ENCODE measurements at places on chromosomes 3 and 15.

GRCh38 chr3:37715358-37715757 lies 146.3 kb upstream of the CTDSPL start:
- DNase-seq: no peak

- no peak for DNase-seq
Observed at GRCh38 chr15:99340347-99340746, 89.1 kb downstream of the LRRC28 start.

DNA sequence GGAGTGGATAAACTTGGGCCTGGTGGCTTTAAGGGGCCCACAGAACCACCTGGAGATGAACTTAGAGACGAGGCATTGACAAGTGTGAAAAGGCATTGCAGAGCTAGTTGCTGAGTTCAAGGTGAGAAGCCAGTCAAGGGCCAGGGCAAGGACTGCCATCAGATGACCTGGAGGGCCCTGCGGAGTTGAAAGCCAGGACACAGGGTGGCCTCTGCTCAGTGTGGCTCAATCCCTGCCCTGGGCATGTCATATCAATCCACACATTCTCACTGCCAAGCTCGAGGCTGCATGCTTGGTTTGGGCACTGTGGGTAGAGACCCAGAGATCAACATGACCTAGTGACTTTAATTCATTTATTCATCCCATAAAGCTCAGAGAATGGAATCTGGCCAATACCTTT lies 9.2 kb downstream of the PAQR5 start:
- no peak for DNase-seq

DNA sequence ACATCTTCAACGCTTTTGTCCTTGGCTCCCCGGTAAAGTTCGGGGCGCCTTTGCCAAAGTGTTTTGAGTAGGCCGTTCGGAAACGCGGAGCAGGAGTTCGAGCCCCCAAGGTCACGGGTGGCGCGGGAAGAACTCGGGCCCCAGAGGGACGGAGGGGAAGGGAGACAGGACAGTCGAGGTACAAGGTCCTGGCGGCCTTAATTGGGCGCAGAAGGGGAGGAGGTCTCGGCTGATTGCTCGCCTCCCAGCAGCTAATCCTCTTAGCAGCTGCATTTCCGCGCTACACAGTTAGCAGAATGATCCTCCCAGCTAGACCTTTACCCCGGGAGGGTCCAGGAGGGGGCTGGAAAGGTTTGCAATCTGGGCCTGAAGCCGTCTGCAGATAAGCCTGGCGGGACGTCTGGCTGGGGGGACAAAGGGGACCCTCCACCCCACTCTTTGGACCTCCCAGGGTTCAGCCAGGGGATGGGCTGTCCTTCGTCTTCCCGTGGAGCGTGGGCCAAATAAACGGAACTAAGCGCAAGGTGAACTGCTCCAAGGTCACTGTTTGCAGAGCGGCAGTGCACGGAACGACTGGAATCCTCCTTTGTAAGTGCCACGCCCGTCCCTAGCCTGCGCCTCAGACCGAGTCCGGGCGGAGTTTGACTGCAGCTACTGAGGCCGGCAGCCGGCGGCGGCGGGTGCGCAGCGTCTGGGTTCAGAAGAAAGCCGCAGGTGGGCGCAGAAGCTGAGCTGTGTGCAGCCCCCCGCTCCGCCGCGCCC lies 7.2 kb downstream of the EOMES start:
- peak; percentile 27 for DNase-seq

- no peak for DNase-seq
Observed at GRCh38 chr3:120203016-120203415, 82.0 kb downstream of the GPR156 start.

DNA sequence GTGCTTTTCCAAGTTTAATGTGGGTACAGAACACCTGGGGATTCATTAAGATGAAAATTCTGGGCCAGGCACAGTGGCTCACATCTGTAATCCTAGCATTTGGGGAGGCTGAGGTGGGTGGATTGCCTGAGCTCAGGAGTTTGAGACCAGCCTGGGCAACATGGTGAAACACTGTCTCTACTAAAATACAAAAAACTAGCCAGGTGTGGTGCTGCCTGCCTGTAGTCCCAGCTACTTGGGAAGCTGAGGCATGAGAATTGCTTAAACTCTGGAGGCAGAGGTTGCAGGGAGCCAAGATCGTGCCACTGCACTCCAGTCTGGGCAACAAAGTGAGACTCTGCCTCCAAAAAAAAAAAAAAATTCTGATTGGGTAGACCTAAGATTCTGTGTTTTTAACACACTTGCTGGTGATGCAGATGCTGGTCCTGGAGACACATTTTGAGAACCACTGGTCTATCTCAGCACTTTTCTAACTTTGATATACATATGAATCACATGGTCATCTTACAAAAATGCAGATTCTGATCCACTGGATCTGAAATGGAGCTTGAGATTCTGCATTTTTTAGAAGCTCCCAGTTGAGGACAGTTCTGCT lies 223.8 kb upstream of the SATB1 start:
- DNase-seq: no peak

Data from urothelium cell line (cell line).